Activated CD4-positive, alpha-beta T cell treated with anti-CD3 and anti-CD28 coated beads, Interleukin-2, amount 10 ng/mL, durations not matched to agents 7 days and 5 days (primary cell): ENCODE measurements at places on chromosomes 4 and X.
A peak's percentile ranks its signal among the peaks of the same experiment; 100 is the strongest.

- no peak for DNase-seq
Observed at GRCh38 chr4:65623506-65623905, 46.8 kb downstream of the EPHA5 start.

- peak; percentile 65 for DNase-seq
Observed at GRCh38 chrX:153900831-153901752, 3.4 kb upstream of the AVPR2 start.

DNA sequence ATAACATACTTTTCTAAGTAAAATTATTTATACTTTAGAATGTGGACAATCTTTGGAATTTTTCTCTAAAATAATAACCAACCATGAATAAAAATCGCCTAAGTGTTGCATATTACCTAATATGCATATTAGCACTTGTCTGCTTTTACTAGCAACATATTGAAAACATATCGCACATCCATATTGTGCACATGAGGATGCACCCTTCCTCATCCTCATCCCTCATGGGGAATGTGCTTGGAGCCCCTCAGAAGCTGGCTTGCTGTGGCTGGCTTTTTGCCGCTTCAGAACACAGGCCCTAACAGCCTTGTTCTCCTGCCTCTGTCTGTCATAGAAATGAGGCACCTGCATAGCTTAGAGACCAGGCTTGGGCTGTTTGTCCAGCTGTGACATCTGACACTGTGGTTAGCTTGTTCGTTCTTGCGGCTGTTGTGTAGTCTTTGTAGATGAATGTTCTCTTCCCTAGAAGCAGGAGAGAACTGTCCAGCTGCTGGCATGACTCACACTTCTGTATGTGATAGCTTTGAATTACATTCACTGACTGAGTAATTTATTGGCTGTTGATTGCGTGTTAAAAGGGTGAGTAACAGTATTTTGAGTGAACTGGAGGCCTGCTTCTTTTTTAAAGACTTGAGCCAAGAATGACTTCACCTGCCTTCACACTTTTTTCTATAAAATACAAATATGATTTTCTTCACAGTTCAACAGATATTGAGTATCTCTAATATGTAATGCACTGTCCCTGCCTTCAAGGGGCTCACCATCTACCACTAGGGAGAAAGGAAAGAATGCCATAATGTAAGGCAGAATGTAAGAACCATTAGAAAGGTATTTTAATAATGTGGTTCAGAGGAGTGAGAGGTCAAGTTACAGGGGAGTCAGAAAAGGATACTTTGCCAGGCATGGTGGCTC lies 81.9 kb downstream of the HMGB2 start:
- no peak for DNase-seq

- DNase-seq, result no peak
Observed at GRCh38 chrX:54291758-54292157, 66.1 kb downstream of the WNK3 start.

DNA sequence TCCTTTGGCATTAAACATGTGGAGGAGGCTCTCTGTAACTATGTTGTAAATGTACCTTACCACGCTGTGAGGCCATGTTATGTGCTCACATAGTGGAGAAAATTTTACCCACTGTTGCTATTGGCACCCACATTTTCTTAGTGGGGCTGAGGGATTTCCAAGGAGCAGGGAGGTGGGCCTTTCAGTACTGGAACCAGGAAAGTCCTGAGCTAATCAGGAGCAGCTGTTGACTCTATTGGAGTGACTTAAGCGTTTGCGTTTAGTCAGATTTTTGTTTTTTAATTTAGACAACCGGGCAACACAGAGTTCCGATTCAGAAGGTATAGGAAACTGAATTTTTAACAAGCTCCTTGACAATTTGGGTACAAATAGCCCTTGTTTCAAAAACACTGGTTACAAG lies 30.7 kb upstream of the WDR17 start:
- no peak for DNase-seq

GRCh38 chr4:169342159-169342860 lies 71.6 kb upstream of the SH3RF1 start:
- DNase-seq, result no peak

DNA sequence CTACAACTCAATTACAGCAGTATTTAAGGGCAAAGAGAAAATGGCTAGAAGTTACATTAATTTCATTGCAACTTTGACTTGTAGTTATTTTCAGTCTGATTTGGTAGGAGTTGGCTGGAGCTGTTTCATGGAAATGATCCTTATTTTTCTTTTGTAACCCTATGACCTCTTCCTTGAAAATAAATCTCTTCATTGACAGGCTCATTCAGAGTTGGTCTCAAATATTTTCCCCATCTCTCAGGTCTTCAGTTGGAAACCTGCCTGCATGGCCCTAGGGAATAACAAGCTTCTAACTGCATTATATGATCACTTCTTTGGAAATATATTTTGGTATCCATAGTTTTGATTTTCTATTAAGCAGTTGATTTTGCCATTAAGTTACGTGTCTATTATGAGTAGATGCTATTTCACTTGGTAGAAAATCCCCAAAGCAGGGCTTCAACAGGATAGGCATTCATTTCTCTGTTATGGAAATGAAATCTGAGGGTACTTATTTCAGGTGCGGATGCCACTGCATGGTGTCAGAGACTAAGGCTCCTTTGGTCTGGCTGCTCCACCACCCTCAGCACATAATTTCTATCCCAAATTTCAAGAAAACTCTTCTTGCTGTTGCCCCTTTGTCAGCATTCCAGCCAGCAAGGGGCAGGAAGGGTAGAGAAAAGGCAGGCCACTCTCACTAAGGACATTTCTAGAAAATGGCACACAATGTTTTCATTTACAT lies 502.5 kb downstream of the SPRY1 start:
- no peak for DNase-seq
